Cardiac septum (tissue), 1 donor: ENCODE measurements at places on chromosomes 7 and 10. TPM values are rescaled to one million over a fixed set of nuclear protein-coding genes. Genes with fewer than 3 reads are reported as not detected.

- peak; percentile 33 for DNase-seq
These were observed 41.2 kb downstream of the ADCYAP1R1 start for GRCh38 chr7:31093282-31093681.

GRCh38 chr7:55946545-55946944 is 5.1 kb upstream of the MRPS17 start:
- no peak for DNase-seq

DNA sequence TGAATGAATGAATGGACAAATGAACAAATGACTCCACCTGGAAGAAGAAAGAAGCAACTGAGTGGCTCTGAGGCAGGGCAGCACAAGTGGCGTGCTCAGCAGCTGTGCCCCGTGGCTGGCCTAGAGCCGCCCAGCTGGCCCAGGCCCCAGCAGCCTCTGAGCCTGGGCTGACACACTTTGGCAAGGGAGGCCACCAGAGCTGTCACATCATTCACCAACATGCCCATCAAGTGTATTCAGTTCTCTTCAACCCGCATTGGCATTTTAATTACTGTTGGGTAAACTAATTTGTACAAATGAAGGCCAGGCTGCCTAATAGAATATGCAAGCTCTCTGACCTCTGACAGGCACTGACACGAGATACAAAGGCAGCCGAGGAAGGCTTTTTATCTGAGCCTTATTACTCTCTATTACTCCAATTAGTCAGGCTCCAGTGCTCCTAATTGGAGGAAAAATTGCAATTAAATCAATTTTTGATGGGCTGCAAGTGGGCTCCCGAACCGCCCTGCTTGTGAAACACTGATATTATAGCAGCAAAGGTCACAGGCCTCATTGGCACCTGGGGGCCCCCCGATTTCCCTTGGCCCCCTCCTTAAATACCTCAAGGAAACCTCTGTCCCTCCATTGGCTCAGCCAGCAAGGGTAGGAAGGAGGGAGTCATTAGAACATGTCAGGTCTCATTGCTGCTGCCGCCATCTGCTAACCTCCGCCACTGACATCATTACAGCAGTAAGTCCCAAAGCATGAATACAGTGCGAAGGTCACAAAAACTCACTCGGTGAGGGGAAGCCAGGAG is 41.9 kb downstream of the DPCD start:
- DNase-seq: peak; percentile 73

DNA sequence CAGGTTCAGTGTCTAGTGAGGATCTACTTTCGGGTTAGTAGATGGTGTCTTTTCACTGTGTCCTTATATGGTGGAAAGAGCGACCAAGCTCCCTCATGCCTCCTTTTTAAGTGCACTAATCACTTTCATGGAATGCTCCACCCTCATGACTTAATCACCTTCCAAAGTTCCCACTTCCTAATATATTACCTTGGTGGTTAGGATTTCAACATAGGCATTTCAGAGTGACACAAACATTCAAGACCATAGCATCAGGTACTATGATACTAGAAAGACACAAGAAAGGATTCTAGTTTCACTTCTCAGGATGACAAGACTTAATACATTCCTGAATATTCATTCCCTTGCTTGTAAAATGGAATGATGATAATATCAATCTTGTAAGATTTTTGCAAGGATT is 119.1 kb upstream of the FAM3C start:
- DNase-seq: no peak

DNA sequence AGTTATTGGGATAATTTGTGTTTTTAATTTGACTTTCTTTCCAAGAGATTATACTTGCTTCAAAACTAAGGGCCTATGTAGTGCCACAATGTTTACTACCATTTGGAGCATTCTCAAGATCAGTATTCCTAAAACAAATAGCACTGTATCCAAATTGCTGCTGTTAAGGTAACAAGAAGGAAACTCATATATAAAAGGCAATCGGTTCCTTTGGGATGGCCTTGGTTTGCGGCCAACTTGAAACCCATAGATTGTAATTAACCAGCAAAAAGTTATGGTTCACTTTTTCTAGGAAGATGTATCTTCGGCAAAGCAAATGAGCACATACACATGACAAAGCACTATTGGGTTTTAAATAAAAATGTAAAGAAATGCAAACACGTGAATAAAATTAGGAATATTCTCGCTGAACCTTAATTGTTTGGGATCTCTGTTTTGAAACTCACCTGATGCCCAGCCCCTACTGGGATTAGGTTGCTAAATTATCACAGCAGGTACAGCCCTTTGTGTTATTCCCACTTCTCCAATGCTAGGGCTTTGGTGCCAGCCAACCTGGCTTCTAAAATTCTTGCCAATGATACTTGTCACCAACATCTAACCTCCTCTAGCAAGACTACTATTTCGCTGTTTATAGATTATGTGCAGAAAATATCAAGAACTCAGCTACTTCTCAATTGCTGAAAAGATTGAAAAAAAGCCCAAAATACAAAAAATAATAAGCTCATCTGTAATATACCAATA is 16.0 kb downstream of the CDNF start:
- no peak for DNase-seq

GRCh38 chr10:22477334-22478287 is 132.3 kb downstream of the SPAG6 start:
- DNase-seq: no peak

- DNase-seq: no peak
These were observed 115.2 kb downstream of the SORBS1 start for GRCh38 chr10:95445837-95446486.

GRCh38 chr10:110074758-110075671 is 67.2 kb downstream of the ADD3 start:
- no peak for DNase-seq

DNA sequence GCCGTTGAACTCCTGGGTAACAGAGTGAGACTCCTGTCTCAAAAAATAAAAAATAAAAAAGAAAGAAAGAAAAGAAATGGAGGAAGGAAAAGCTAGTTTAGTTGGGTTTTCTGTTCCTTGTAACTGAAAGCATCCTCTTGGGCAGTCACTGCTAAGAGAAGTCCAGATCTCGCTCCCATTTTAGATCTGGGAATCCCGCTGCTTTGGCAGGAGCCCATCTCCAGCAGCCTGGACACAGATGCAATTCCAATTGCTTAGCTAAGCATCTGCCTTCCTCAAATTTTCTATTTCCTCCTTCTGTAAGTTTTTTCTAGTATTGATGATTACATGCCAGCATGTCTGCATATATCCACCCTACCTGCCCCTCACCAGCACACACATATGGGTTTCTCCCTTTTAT is 54.1 kb downstream of the DENND2A start:
- DNase-seq: no peak

DNA sequence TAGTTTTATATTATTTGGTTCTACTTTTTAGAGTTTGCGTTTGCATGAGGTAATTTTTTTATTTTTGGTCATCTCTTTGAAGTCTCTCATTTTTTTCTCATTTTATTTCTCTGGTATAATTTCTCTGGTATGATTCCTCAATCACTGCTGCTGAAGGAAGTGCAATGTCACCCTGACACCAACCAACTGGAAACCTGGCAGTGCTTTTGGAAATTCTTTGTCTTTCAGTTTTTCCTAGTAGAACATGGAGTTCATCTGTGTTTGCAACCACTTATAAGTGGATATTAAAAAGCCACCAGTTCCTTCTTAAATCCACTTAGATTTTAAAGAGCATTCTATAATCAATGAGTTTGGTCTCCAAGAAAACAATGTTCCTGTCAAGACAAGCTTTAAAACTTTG is 291.8 kb downstream of the PRKG1 start:
- DNase-seq: no peak

GRCh38 chr7:147742301-147742700 is 848.3 kb upstream of the C7orf33 start:
- DNase-seq: no peak

DNA sequence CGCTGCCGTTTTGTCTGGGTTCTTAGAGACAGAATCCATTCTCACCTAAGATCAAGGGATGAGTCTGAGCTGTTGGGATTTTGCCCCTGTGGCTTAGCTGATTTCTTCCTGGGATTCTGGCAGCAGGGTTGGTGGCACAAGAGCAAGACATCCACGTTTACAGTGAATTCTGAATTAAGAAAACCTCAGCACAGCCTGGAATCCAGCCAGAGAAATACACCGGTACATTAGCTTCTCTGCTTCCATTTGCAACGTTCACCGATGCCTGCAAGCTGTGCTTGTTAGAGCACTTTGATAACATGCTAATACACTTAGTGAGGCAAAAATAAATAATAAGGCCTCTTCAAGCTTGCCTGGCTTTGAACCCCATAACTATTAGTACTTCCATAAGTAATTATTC is 569.8 kb downstream of the CALN1 start:
- DNase-seq: no peak

GRCh38 chr7:55073051-55073511 is 54.3 kb downstream of the EGFR start:
- no peak for DNase-seq

DNA sequence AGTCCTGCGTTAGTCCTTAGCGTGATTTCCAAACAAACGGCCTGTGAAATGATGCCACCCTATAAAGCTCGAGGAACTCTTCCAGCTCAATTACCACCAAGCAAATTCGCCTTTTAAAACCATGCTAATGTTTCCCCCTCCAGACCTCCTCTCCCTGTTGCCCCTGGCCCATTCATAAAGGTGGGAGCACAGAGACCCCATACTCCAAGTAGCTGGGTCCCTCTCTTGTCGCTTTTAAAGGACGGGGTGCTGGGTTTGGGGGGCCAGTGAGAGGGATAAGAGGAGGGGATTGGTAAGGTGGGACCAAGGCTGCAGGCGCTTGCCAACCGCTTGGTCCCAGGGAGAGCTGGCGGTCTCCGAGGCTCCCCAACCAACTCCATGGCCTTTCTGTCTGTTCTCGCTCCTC is 1.2 kb downstream of the HMX2 start:
- DNase-seq: no peak

DNA sequence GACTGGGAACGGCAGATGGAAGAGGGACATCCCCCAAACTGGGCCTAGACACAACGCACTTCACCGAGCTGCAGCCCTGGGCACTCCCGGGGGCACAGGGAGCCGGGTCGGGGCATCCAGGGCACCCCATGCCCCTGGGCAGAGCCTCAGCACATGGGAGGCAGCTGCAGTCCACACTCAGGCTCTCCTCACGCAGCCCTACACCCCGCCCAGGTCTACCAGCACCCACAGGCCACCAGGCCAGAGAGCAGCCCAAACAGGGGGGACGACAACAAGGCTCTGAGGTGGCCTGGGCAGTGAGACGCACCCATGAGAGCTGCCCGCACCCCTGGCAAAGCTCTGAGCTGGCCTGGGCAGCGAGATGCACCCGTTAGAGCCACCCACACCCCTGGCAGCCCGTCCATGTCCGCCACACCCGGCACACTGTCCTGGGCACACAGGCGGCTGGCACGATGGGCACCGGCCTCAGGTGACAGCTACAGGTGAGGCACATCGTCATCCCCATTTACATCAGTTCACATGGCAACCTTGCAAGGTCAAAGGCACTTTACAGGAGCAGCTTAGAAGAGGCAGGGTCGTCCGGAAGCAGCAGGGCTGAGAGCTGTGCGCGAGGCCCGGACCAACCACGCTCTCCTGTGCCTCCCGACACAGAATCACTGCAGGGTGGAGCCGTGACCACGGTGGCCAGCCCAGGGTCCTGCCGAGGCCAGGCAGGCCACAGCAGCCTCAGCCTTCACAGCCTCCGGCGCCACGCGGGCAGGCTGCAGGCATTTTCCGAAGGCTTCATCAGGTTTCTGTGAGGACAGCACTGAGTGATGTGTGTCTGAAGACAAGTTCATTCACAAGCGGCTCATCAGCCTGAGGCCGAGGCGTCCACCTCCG is 228.6 kb downstream of the MAD1L1 start:
- peak; percentile 69 for DNase-seq

GRCh38 chr10:113226831-113227445 is 276.9 kb downstream of the TCF7L2 start:
- no peak for DNase-seq

- no peak for DNase-seq
These were observed 34.5 kb downstream of the GLCCI1 start for GRCh38 chr7:8003077-8003476.

- DNase-seq: no peak
These were observed 31.2 kb downstream of the SNX8 start for GRCh38 chr7:2283074-2283473.

The TRPV6 gene
- total RNA-seq: not detected

The DNAJB9 gene
- 38.0 TPM for total RNA-seq

The C10orf95 gene
- not detected for total RNA-seq

The STK31 gene
- total RNA-seq: 0.35 TPM

The AKR1C8 gene
- total RNA-seq: 0.86 TPM

The ELFN1 gene
- 7.4 TPM for total RNA-seq

The PILRA gene
- 2.3 TPM for total RNA-seq

The NPFFR1 gene
- total RNA-seq: not detected
